ENCODE measurements at places on chromosomes 5 and 9. TPM values are rescaled to one million over a fixed set of nuclear protein-coding genes. Genes with fewer than 3 reads are reported as not detected.

BHMT2 gene
- total RNA-seq, result not detected

ENG gene
- 15.0 TPM for total RNA-seq

- no peak for DNase-seq
These were observed 95.0 kb downstream of the KIAA1958 start for GRCh38 chr9:112581469-112582176.

TAF11L5 gene
- total RNA-seq, result not detected

DNA sequence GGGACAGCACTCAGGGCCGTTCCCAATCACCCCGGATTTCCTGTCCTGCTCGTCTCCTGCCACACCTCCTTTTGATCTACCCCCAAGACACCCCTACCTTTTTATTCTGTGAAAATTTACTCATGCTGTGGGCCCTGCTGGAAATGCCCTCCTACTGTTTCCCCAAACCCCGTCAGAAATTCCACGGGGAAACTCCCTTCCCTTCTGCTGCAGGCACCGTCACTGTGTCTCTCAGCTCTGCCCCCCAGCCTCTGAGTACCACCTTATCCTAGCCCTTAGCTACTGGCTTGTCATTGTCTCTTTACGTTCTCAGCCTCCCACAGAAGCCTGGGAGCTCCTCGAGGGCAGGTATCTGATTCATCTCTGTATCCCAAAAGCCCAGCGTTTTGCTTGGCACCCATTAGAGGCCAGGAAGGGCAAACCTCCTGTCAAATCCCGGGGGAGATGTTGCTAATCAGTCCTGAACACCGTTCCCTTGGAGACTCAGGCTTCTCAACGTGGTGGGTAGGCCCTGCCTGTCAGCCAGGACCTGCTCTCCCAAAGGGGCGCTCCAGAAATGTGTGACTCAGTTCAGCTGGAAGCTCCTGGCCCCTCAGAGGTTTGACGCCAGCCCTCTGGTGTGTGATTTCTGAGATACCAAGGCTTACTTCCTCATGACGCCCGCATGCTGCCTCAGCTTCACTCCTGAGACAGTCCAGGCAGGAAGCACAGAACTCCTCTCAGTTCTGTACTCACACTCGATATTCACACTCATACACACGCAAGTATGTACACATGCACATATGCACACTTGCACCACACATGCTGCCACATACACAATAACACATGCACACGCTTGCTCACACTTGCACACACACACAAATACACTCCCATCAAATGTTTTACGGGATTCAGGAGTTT, 50.7 kb upstream of the GRHPR start:
- peak; percentile 34 for DNase-seq

Data from activated CD8-positive, alpha-beta T cell treated with anti-CD3 and anti-CD28 coated beads for 36 hours (primary cell).